ENCODE measurements at places on chromosomes 11 and 22.

- DNase-seq: no peak
Observed at GRCh38 chr11:82826526-82826925, 73.7 kb downstream of the PRCP start.

- DNase-seq: no peak
Observed at GRCh38 chr22:49815641-49816091, 12.0 kb downstream of the BRD1 start.

GRCh38 chr11:71150859-71151258 is 101.5 kb downstream of the SHANK2 start:
- no peak for DNase-seq

- DNase-seq: no peak
Observed at GRCh38 chr11:110797453-110797852, 85.2 kb upstream of the ARHGAP20 start.

GRCh38 chr11:128629516-128630106 is 42.3 kb upstream of the ETS1 start:
- no peak for DNase-seq
